ENCODE measurements at places on chromosomes 2 and 18. TPM values are rescaled to one million over a fixed set of nuclear protein-coding genes. Genes with fewer than 3 reads are reported as not detected.

DOCK10 gene
- 5.8 TPM for total RNA-seq

FBXO48 gene
- 0.74 TPM for total RNA-seq

PID1 gene
- 2.9 TPM for total RNA-seq

KCNK3 gene
- total RNA-seq: 32.8 TPM

CCDC74B gene
- total RNA-seq: 9.8 TPM

UGT1A6 gene
- total RNA-seq: not detected

EVX2 gene
- total RNA-seq: not detected

FAP gene
- total RNA-seq: not detected

C2orf74 gene
- 7.7 TPM for total RNA-seq

RAX gene
- not detected for total RNA-seq

TTN gene
- total RNA-seq: 0.13 TPM

NETO1 gene
- total RNA-seq: not detected

MCEE gene
- 4.8 TPM for total RNA-seq

SCN3A gene
- total RNA-seq: not detected

GAL3ST2 gene
- total RNA-seq: 1.6 TPM

KCNE4 gene
- total RNA-seq: 0.21 TPM

CFAP221 gene
- not detected for total RNA-seq

DSC1 gene
- not detected for total RNA-seq

ACADL gene
- total RNA-seq: not detected

LINC00305 gene
- total RNA-seq: not detected

SLC25A52 gene
- total RNA-seq: not detected

NPHP1 gene
- total RNA-seq: 7.2 TPM

CPO gene
- not detected for total RNA-seq

DSC2 gene
- total RNA-seq: 2.7 TPM

TRIP12 gene
- total RNA-seq: 368 TPM

SLC30A3 gene
- 0.59 TPM for total RNA-seq

ANKRD36B gene
- 14.7 TPM for total RNA-seq

TMEM247 gene
- not detected for total RNA-seq

CGREF1 gene
- 10.1 TPM for total RNA-seq

MRPL44 gene
- total RNA-seq: 27.8 TPM

PARD3B gene
- total RNA-seq: 3.6 TPM

PCARE gene
- total RNA-seq: not detected

SERPINB3 gene
- total RNA-seq: not detected

DSG4 gene
- not detected for total RNA-seq

EFR3B gene
- 8.9 TPM for total RNA-seq

RAMP1 gene
- total RNA-seq: 17.6 TPM

PROM2 gene
- total RNA-seq: 1.4 TPM

WNT10A gene
- total RNA-seq: 9.2 TPM

CEP76 gene
- total RNA-seq: 12.9 TPM

TRABD2A gene
- total RNA-seq: 1.7 TPM

FAM124B gene
- total RNA-seq: 0.08 TPM

PRKAG3 gene
- not detected for total RNA-seq

TUBA3E gene
- not detected for total RNA-seq

GIGYF2 gene
- 68.3 TPM for total RNA-seq

IL36A gene
- not detected for total RNA-seq
